ENCODE measurements at places on chromosomes 5 and 9.
A peak's percentile ranks its signal among the peaks of the same experiment; 100 is the strongest.

GRCh38 chr5:1299511-1299850 lies 4.6 kb upstream of the TERT start:
- DNase-seq, result no peak

GRCh38 chr5:86716121-86716520 lies 98.4 kb downstream of the COX7C start:
- DNase-seq, result no peak

- no peak for DNase-seq
Measured at GRCh38 chr5:98606961-98607360, 166.5 kb upstream of the RGMB start.

GRCh38 chr9:101970609-101971008 lies 232.2 kb upstream of the GRIN3A start:
- DNase-seq, result no peak

DNA sequence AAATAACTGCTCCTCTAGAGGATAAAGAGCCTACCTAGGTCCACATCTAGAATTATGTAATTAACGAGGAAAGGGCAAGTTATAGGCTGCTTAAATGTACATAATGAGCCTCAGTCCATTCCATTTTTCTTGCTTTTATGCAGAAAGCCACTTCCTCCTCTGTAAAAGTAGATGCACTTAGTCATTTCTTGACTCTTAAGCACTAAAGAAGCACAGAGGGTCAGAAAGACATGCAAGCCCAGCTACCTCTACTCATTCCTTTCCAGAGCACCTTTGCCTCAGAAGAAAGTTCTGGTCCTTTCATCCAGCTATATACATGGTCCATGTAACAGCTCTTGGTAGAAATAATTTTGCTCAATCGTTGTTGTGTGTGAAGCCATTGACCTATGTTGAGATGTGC lies 308.0 kb upstream of the NREP start:
- peak; percentile 24 for DNase-seq
